Prostate gland (tissue), 2 donors: ENCODE measurements at places on chromosomes 3 and 15. TPM values are rescaled to one million over a fixed set of nuclear protein-coding genes. Genes with fewer than 3 reads are reported as not detected.

Gene AP3B2
- 9.3 TPM for total RNA-seq

Gene RAB27A
- 27.6 TPM for total RNA-seq

Gene CPB1
- 2.0 TPM for total RNA-seq

Gene RGMA
- total RNA-seq, result 93.8 TPM

DNA sequence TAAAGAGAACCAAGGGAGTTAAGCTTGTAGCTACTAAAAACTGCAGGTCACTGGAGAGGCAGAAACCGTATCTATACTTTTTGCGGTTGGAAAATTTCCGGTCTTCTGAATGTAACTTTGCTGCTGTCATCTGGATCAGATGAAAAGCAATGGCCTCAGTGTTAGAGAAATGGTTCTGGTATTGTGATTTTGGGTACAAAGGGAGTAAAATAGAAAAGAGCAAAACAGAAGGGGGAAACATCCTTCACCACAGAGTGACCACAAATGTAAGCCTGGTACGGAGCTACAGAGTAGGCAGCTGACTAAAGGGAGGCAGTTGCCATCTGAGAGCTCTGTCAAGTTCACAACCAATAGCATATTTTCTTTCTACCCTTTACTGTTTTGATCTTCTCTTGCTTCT is 5.6 kb downstream of the CD96 start:
- H3K36me3 ChIP-seq, result no peaks in the 10 kb centered on the region
- H3K27ac ChIP-seq, result no peak overlapping the region
- no peak for DNase-seq
- no peaks in the 10 kb centered on the region for H3K27me3 ChIP-seq
- no peak overlapping the region for H3K4me3 ChIP-seq
- no peaks in the 10 kb centered on the region for H3K4me1 ChIP-seq

- no peaks in the 10 kb centered on the region for H3K27me3 ChIP-seq
- H3K36me3 ChIP-seq, result no peaks in the 10 kb centered on the region
- no peak overlapping the region for H3K4me3 ChIP-seq
Measured at GRCh38 chr3:177596816-177597271, 399.6 kb upstream of the TBL1XR1 start.

GRCh38 chr15:62124176-62124972 is 40.7 kb downstream of the C2CD4B start:
- no peaks in the 10 kb centered on the region for H3K36me3 ChIP-seq
- H3K4me3 ChIP-seq, result no peak overlapping the region
- no peak for DNase-seq
- no peaks in the 10 kb centered on the region for H3K27me3 ChIP-seq
- peaks cover 3% of the 10 kb centered on the region for H3K4me1 ChIP-seq

DNA sequence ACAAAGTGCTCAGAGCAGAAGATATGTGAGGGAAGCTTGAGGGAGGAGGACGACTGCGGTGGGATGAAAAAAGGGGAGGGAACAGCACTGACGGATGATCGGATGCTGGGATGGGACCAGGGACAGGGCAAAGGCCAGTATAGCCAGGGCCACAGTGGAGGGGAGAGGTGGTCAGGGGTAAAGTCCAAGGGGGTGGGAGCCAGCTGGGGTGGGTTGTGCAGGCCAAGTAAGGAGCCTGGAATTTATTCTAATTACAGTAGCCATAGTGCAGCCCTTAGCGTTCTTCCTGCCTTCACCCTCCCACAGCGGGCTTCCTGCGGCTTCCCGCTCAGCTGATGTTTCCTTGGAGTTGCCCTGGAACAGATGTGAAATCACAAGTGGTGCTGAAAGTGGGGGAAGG is 7.6 kb upstream of the APEH start:
- DNase-seq, result no peak
- no peaks in the 10 kb centered on the region for H3K36me3 ChIP-seq
- no peak overlapping the region for H3K4me3 ChIP-seq
- no peaks in the 10 kb centered on the region for H3K27me3 ChIP-seq
- no peak overlapping the region for H3K27ac ChIP-seq
- no peaks in the 10 kb centered on the region for H3K4me1 ChIP-seq

GRCh38 chr3:73385568-73385967 is 239.2 kb downstream of the PDZRN3 start:
- peaks cover 3% of the 10 kb centered on the region for H3K36me3 ChIP-seq
- DNase-seq, result no peak
- H3K4me1 ChIP-seq, result no peaks in the 10 kb centered on the region
- no peak overlapping the region for H3K4me3 ChIP-seq
